ENCODE measurements at places on chromosomes 2 and 18.

DNA sequence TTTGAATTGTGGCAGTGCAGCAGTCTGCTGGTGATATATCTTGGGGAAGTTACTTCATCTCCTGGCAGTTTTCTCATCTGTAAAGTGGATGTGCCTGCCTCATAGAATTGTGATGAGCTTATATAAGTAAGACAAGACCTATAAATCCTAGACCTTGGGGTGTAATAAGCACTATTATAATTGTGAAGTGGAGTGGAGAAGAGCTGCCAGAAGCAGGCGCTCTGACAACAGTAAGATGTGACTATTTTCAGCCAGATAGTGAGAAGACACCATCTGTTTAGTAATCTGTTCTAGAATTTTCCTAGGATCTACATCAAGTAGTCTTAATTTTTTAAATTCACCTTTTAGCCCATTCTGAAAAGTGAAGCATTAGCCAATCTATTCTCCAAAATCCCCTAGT is 85.6 kb upstream of the TSPYL6 start:
- DNase-seq = no peak

DNA sequence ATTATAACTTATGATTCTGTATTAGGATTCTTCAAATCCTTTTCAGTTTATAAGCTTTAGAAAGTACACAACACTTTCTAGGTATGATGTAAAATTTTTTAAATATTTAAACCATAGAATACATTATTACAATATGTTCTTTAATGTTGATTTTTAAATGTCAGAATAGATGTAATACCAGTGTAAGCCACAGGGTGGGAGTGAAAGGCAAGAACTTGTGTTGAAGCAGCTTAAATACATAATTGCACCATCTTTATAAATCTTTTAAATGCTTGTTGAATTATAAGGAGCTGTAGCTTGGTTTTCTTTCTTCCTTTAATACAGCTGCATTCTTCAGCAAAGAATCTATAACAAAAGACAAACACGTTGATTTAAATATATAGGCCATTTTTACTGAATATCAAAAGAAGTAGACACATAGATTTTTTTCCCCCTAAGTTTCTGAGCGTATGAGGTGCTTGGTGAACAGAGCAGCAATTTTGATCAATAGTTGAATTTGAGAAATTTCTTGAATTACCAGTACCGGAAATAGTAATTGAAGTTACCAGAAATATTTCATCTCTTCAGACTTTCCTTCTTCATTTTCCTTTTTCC is 63.0 kb downstream of the TANK start:
- DNase-seq = no peak

DNA sequence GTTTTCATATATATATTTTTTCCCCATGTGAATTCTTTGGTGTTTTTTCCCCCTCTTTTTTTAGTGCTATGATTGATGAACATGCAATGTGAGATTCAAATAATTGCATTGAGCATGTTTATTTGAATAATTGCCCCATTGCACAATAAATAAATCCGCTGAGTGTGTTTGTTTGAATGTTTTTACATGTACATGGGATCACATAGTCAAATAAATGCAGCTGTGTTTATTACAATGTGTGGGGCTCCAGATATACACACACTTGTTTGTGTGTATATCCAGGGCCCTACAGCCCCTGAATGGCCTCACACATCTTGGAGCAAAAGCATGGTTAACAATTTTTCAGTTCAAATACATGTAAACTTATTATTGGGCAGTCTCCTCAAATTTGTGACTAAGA is 134.5 kb downstream of the ZEB2 start:
- DNase-seq = no peak

DNA sequence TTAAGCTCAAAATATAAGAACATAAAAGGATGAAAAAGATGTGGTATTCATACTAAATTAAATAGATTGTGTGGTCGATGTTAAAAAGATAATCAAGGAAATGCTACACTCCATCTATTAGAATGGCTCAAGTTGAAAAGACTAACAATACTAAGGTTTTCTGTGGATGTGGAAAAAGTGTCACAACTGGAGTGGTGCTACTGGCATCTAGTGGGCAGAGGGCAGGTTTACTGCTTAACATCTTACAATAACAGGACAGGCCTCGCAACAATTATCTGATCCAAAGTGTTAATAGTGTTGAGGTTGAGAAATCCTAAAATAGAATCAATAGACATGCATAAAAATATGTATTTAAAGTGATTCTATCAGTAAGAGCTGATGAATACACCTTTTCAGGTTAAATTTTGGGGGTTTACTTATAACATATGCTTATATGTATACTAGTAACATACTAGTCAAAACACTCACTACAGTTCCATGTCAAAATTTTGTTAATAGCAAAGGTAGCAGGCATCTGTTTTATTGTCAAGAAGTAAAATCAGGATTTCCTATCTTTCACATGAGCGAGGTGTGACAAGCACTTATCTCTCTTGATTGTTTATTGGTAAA is 91.5 kb upstream of the TMEFF2 start:
- DNase-seq = peak; percentile 45

DNA sequence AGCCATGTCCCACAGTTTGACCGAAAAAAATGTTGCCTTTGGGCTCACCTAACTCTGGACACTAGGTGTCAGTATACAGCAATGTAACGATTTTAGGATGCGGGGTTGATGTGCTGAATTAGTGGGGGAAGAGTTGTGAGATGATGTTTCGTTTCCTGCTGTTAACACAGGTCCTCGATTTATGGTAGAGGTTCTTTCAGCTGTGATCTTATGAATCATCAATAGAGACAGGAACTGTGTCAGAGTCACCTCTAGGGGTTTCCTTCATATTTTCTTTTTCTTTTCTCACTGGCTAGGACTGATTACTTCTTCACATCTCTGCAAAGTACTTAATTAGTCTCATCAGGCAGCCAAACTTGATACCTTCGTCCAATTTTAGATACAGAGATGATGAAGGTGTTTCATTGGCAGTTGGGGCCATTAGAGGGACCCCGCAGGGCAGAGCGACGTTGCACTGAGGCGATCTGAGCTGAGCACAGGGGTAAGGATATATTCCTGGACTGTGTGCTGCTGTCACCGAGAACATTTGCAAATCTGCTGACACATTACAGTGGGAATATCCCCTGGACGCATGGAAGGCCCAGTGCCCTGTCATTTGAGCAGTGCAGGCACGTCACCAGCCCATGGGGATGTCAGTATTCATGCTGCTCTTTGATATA is 10.2 kb upstream of the MMADHC start:
- DNase-seq = peak; percentile 39
